Astrocyte (in vitro differentiated cells and primary cell): ENCODE measurements at places on chromosomes 4 and X. TPM values are rescaled to one million over a fixed set of nuclear protein-coding genes. Genes with fewer than 3 reads are reported as not detected.

NEXMIF gene
- total RNA-seq: 0.48 TPM in 2 replicates

ADGRG2 gene
- 0.09 TPM in 1 of 2 replicates, not detected in the other for total RNA-seq

NKX6-1 gene
- 0.14 TPM in 1 of 2 replicates, not detected in the other for total RNA-seq

GYG2 gene
- total RNA-seq: 15.5 and 16.3 TPM in 2 replicates

XAGE1A gene
- total RNA-seq: not detected in 2 replicates

PCDH18 gene
- total RNA-seq: 4.6 and 4.9 TPM in 2 replicates

PLXNA3 gene
- 117 and 149 TPM in 2 replicates for total RNA-seq

DNA sequence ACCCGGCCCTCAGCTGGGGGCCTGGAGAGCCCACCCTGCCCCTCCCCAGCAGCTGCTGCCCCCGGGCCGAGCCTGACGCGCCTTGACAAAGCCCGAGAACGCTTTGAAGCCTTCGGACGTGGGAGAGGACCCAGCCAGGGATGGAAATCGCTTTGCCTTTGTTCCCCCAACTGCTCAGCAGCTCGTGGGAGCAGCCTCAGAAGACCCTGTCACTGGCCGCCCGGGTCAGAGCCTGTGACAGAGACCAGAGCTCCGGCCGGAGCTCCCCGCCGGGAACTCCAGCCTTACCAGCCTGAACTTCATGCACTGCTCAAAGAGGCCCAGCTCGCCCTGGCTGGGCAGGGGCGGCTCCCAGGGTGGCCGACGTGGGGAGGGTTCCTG is 2.6 kb upstream of the SLC6A8 start:
- no peak overlapping the region for H3K27ac ChIP-seq
- H3K4me1 ChIP-seq: peaks cover 8% of the 10 kb centered on the region
- no peaks in the 10 kb centered on the region for H3K36me3 ChIP-seq
- no peak for DNase-seq
- H3K4me3 ChIP-seq: no peak overlapping the region
- no peaks in the 10 kb centered on the region for H3K27me3 ChIP-seq

DNA sequence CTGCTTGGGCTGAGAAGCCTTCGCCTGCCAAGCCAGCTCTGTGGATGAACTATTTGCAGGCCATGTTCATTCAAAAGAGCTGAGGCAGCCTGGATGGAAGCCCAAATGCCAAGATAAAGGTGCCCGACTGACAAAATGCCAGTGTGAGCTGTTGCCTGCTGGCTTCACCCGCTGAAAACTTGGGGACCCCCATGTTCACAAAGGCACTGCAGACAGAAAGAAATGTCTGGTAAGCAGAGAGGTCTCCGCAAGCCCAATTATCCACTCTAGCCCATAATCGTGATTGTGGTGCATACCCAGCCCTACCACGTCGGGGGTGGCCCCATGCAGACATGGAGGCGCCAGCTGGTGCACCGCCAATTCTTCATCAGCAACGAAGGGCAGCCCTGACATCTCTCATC is 13.0 kb upstream of the SMIM20 start:
- H3K27me3 ChIP-seq: peaks cover 2% of the 10 kb centered on the region
- H3K4me3 ChIP-seq: no peak overlapping the region
- H3K36me3 ChIP-seq: no peaks in the 10 kb centered on the region
- no peak for DNase-seq
- peaks cover 13% of the 10 kb centered on the region for H3K4me1 ChIP-seq

DNA sequence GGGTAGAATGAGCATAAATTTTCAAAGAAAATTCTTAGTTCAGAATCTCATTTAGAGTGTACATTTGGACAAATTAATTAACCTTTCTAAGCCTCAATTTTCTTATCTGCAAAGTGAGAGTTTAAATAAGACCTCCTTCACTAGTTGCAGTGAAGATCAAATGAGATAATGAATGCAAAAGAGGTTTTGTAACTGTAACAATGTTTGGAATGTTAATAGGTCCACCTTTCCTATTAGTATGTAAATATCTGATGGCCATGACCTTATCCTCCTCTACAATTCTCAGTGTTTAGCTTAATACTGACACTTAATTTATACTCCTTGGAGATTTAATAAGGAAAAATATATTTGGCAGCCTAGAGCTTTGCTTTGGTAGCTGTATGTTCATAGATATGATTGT is 138.8 kb downstream of the GABRG1 start:
- H3K4me3 ChIP-seq: no peak overlapping the region
- H3K27me3 ChIP-seq: no peaks in the 10 kb centered on the region
- no peak for DNase-seq
- H3K36me3 ChIP-seq: no peaks in the 10 kb centered on the region

DNA sequence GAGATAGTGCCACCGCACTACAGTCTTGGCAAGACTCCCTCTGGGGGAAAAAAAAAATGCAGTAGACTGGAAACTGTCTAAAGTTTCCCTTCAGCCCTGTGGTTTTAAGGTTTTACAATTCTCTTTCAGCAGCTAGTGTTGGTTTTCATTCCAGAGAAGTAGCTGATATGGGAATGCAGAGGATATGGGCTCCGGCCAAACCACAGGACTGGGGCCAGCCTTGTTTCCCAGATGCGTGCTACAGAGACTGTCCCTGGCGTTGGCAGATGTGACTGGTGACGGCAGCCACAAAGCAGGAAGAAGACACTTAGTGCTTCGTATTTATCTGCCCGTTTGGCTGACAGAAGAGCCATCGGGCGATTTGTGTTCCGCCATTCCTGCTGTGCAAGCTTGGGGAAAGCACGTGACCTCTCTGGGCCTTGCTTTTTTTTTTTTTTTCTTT is 43.2 kb downstream of the ZBTB49 start:
- H3K4me1 ChIP-seq: no peaks in the 10 kb centered on the region
- DNase-seq: peak; percentile 87
- no peak overlapping the region for H3K4me3 ChIP-seq
- H3K27ac ChIP-seq: no peak overlapping the region
- no peaks in the 10 kb centered on the region for H3K36me3 ChIP-seq

- no peak for DNase-seq
- peaks cover 2% of the 10 kb centered on the region for H3K4me1 ChIP-seq
- no peaks in the 10 kb centered on the region for H3K27me3 ChIP-seq
- no peak overlapping the region for H3K4me3 ChIP-seq
Observed at GRCh38 chrX:22527302-22527701, 254.6 kb downstream of the CBLL2 start.

- H3K4me1 ChIP-seq: no peaks in the 10 kb centered on the region
- no peak overlapping the region for H3K27ac ChIP-seq
- H3K27me3 ChIP-seq: no peaks in the 10 kb centered on the region
Observed at GRCh38 chr4:182818926-182819730, 98.1 kb downstream of the DCTD start.

- no peak overlapping the region for H3K27ac ChIP-seq
- no peak overlapping the region for H3K4me3 ChIP-seq
- no peak for DNase-seq
- H3K36me3 ChIP-seq: no peaks in the 10 kb centered on the region
- H3K4me1 ChIP-seq: no peaks in the 10 kb centered on the region
- no peaks in the 10 kb centered on the region for H3K27me3 ChIP-seq
Observed at GRCh38 chrX:134501941-134502340, 42.0 kb downstream of the HPRT1 start.

DNA sequence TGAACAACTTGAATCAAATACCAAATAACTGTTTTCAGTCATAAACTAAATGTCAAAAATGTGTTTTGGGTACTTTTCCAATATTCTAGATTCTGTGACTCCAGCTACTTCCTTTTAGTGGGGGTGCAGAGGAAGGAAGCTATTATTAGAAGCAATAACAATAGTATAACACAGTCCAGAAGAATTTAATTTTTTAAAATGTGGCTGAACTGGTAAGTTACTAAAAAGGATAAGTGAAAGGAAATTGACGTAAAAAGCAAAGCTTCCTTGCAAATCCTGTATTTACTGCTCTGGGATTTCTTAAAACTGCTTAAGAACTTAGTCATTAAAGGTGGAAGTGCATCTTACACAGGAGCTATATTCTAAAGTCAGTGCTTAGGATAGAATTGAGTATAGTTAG is 53.2 kb downstream of the MOSPD2 start:
- peaks cover 8% of the 10 kb centered on the region for H3K4me1 ChIP-seq
- H3K4me3 ChIP-seq: no peak overlapping the region
- no peaks in the 10 kb centered on the region for H3K27me3 ChIP-seq
- no peak overlapping the region for H3K27ac ChIP-seq
- no peaks in the 10 kb centered on the region for H3K36me3 ChIP-seq

DNA sequence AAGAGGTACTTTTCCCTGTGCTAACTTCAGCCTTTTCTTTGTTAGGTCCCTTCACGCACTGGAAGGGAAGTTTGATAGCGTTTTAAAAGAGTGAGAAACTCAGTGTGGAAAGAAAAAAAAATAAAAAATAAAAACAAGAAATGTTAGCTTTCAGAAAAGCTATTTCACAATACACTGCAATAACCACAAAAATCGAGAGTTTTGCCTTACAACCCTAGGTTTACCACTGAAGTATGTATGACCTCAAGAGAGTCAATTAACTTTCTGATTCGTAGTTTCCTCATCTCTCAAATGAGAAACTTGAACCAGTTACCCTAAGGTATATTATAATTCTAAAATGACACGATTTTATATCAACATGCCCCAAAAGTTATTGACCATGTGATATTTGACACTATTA is 93.9 kb upstream of the JADE1 start:
- H3K4me3 ChIP-seq: no peak overlapping the region
- DNase-seq: peak; percentile 53
- H3K4me1 ChIP-seq: no peaks in the 10 kb centered on the region

DNA sequence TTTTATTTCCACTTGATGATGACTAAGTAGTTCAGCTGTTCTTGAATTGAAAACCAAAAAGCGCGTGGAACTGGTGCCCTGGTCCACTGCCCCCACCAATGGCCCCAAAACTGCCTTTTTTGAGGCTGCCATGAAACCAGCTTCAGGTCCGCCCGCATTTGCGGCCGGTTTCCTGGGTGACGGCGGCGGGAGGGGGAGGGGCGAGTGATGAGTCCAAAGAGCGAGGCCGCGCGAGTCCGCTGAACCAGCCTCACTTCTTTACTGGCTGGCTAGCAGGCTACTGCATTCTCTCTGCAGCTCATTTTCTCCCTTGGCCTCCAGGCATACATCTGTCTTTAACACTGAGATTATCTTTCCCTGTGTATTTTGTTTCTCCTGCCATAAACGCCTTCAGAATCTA is 72.9 kb upstream of the FABP2 start:
- H3K36me3 ChIP-seq: no peaks in the 10 kb centered on the region
- no peak overlapping the region for H3K4me3 ChIP-seq
- no peaks in the 10 kb centered on the region for H3K27me3 ChIP-seq
- no peak for DNase-seq
- H3K27ac ChIP-seq: no peak overlapping the region
